ENCODE measurements at places on chromosomes 3 and 15.
A peak's percentile ranks its signal among the peaks of the same experiment; 100 is the strongest.

GRCh38 chr15:56598991-56599390 is 134.1 kb upstream of the MNS1 start:
- no peak for DNase-seq

DNA sequence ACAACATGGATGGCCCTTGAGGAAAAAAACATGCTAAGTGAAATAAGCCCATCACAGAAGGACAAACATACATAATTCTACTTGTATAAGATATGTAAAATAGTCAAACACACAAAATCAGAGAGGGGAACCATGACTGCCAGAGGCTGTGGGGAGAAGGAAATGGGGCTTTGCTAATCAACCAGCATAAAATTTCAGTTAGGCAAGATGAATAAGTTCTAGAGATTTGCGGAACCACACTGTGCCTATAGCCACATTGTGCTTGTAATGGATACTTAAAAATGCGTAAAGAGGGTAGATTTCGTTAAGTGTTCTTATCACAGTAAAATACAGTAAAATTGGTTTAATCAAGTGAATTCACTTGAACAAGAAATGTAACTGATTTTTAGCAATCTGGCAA is 33.7 kb upstream of the SPTBN5 start:
- no peak for DNase-seq

- peak; percentile 15 for DNase-seq
Observed at GRCh38 chr15:62569460-62570404, 404.6 kb upstream of the C2CD4B start.

GRCh38 chr15:45646220-45646619 is 11.4 kb downstream of the SQOR start:
- no peak for DNase-seq

DNA sequence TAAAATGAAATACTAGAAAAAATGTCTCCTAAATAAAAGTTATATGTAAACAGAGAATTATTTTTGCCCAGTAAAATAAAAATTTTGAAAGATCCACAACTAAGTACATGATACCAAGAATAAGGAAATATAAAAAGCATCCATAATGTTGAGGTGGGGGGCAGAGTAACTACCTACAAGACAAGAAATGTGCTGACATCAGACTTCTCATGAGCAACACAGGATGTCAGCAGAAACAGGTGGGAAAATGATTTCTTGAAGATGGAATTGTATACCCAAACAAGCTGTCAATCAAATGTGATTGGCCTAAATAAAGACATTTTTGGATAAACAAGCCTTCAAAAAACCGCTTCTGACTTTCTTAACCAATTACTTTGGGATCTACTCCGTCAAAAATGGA is 143.9 kb upstream of the LIPC start:
- DNase-seq = no peak

DNA sequence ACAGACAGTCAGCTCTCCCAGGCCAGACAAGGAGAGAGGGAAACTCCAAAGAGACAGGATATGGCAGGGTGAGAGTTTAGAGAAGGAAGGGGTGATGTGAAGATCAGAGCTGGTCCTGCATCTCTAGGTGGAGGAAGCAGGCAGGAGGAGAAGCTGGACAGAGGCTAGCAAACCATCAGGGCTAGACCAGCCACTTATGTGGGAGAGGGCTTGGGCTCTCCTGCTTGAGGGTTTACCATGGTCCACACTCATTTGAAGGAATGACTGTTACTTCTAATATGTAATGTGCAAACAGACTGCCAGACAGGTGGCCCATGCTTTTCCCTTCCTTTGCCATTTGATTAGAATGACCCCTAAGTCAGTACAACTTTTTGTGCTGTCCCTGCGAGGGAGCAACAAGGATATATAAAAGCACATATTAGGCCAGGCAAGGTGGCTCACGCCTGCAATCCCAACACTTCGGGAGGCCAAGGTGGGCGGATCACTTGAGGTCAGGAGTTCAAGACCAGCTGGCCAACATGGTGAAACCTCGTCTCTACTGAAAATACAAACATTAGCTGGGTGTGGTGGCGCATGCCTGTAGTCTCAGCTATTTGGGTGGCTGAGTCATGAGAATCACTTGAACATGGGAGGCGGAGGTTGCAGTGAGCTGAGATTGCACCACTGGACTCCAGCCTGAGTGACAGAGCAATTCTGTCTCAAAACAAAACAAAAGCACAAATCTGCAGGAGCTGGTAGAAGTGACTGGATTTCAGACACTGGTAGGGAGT is 41.0 kb upstream of the MANF start:
- no peak for DNase-seq

- no peak for DNase-seq
Observed at GRCh38 chr3:175989161-175989560, 1130.0 kb downstream of the NAALADL2 start.

GRCh38 chr3:53318522-53318921 is 28.8 kb downstream of the DCP1A start:
- DNase-seq = no peak

- no peak for DNase-seq
Observed at GRCh38 chr3:71582612-71583565, 639 bp downstream of the FOXP1 start.

DNA sequence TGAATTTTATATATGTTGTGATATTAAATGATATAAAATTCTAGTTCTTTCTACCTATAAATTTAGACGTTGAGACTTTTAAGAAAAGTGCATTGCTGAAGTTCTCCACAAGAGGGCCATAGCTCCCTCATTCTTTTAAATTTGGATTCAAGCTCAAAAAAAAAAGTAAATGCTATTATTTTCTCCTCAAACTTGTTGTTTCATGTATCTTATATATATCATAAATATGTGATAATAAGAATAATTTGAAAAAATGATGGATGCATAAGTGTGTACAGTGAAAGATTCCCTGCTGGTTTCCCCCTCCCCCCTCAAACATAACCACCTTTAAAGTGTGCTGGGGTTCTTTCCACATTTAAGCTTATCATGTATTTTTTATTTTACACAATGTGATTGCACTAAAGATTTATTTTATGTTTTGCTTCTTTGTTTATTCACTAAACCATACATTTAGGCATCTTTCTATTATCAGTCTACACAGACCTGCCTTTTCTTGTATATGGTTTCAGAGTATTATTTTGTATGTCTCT is 769.4 kb upstream of the GOLIM4 start:
- DNase-seq = no peak

- no peak for DNase-seq
Observed at GRCh38 chr3:159887168-159887567, 101.5 kb upstream of the IL12A start.

- DNase-seq = no peak
Observed at GRCh38 chr3:77323626-77324025, 283.7 kb downstream of the ROBO2 start.

DNA sequence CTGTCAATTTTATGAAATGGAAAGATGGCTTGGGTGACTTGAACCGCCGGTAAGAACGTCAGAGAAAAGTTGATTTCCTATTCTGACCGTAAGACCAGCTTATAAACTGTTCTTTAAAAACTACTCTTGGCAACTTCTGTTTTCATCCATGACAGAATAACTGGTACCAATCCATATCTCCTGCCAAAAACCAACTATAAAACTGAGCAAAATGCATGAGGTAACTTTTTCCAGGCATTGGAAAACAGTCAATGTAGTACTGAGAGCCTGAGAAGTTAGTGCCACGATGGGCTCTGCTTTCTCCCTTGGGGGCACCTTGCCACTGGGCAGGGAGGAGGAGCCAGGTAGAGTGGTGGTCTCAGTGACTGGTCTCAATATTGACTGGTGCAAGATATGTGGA is 615.2 kb upstream of the TBL1XR1 start:
- DNase-seq = no peak

DNA sequence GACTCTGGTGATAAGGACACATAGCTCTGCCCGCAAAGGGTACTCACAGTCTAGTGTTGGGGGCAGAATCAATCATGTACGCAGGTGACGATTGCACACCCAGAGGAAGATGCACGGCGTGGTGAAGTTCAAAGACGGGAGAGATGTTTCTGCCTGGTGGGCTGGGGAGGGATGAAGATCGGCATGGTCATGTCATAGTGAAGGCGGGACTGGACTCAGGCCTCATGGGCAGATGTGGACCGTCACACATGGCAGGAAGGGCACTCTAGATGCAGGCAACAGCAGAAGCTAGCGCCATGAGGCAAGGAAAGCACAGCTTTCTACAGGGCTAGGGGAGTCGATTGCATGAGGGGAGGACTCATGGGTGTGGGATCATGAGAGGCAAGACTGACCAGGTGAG is 240.6 kb downstream of the OPA1 start:
- DNase-seq = no peak

- DNase-seq = no peak
Observed at GRCh38 chr3:42685363-42685881, at the start of gene KLHL40. Gene KLHL40, plus strand, starts transcription at chr3:42685537. Its CDS starts 82 bp downstream, at chr3:42685619.

DNA sequence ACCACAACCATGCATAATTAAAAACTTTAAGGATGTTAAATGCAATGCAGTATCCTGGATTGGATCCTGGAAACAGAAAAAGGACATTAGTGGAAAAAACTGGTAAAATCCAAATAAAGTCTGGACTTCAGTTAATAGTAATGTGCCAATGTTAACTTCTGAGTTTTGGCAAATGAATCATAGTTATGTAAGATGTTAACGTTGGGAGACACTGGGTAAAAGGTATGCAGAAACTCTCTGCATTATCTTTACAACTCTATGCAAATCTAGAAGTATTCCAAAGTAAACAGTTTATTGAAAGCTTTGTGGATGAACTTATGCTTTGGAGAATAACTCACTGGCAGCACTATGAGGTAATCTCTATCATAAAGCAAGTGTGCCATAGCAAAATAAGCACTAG is 357.4 kb downstream of the RORA start:
- DNase-seq = no peak

- no peak for DNase-seq
Observed at GRCh38 chr15:75007216-75007615, 11.9 kb downstream of the SCAMP5 start.

DNA sequence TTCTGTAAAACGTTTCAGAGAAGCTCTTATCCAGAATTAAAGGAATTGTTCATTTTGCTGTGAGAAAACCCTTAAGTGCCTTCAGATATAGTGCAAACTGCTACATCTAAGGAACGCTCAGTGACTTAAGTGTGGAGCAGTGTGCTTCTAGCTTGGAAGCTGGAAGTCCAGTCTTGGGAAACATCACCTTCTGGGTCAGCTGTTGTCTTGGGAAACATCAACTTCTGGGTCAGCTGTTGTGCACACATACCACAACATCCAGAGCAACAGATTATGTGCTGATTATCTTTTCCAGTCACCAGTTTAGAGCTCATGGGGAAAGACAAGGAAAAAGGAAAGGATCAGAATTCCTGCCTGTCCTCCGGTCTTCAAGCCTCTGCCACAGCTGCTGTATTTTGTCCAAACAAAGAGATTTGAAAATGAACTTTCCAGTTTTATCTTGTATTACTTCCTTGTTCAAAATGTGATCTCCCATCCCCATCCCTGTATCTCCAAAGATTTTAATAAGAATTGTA is 713.6 kb downstream of the NSUN3 start:
- DNase-seq = no peak

DNA sequence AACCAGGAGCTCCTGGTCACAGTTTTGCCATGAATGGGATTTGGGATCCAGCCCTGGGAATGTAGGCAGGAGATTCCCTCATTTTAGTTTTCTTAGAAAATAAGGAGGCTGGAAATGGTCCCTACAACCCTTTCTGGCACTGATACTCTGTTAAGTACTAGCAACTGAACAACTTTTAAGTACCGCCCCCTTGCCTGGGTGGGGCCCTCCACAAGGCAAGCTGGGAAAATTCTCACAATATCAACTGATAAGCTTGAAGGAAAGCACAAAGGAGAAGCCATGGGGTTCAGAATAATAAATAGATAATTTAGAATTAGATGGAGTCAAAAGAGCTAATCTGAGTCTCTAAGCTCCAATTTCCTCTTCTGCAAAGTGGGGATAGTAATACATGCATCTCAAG is 4.2 kb upstream of the DGKG start:
- DNase-seq = no peak

DNA sequence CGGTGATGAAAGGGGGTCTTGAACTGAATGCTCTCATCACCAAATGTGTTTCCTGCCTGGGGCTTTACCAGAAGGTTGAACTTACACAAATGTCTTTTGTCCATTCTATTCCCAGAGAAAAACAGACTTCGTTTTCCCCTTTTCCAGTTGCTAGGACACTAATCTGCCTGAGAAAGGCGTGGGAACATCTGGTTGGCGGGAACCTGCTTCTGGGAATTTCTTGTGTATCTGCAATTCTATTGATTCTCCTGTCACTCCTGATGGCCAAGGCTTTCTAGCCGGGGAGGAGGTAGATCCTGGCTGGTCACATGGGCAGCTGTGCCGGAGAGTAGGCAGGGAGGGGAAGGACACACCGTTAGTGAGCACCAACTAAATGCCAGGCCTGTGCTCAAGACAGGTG is 31.1 kb upstream of the CCDC174 start:
- no peak for DNase-seq

- DNase-seq = peak; percentile 9
Observed at GRCh38 chr15:82647045-82647834, at the start of gene CPEB1. Gene CPEB1, minus strand, starts transcription at chr15:82647363. Its CDS starts 18,904 bp downstream, at chr15:82628459.

- DNase-seq = no peak
Observed at GRCh38 chr3:25212736-25213135, 215.3 kb upstream of the RARB start.

GRCh38 chr3:194866236-194866635 is 180.6 kb downstream of the FAM43A start:
- DNase-seq = no peak

GRCh38 chr15:25481208-25481859 is 42.5 kb upstream of the UBE3A start:
- DNase-seq = no peak

DNA sequence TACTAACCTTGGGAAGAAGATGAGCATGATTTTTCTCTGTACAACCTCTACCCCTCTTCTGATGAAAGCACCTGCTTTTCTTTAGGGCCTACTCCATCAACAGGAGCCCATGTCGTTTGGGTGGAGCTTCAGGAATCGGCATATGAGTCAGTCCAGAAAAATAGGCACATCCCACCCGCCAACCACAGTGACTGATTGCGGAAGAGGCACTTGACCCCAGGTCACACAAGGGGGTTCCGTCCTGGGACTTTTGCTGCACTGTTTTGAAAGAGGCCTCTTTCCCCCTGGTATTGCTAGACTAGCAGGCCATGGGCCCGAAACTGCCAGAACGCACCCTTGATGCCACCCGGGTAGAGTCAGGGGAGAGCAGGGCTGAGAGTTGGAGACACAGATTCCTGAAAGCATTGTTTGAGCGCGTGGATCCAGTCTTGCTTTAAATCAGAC is 19.3 kb upstream of the NRROS start:
- no peak for DNase-seq

DNA sequence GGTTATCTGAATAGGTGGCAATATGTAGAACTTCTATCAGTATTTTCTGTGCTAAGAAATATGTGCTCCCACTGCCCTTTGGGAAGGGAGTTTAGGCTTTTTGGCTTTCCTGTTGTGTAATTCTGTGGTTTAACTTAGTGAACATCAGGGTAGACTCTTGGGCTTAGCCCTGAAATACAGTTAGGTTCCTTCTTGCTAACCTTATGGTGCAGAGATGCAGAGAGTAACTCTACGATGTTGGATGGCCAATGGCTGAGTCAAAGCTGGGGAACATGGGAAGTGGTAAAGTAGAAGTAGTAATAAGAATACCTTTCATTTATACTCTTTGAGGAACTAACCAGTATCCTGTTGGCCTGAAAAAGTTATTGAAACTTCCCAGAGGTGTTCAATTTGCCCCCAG is 80.8 kb upstream of the IL12A start:
- DNase-seq = no peak

Measured in GOT3 (cell line).